ENCODE measurements at places on chromosomes 7 and 10.

- no peak for DNase-seq
Measured at GRCh38 chr10:132910186-132910880, 32.0 kb downstream of the CFAP46 start.

- no peak for DNase-seq
Measured at GRCh38 chr7:84822941-84823510, 363.8 kb downstream of the SEMA3D start.

GRCh38 chr10:12350167-12350872 lies 973 bp downstream of the CAMK1D start:
- no peak for DNase-seq

- no peak for DNase-seq
Measured at GRCh38 chr7:107505362-107505761, 35.5 kb downstream of the GPR22 start.

GRCh38 chr10:85789982-85790789 lies 576.4 kb downstream of the GRID1 start:
- no peak for DNase-seq

DNA sequence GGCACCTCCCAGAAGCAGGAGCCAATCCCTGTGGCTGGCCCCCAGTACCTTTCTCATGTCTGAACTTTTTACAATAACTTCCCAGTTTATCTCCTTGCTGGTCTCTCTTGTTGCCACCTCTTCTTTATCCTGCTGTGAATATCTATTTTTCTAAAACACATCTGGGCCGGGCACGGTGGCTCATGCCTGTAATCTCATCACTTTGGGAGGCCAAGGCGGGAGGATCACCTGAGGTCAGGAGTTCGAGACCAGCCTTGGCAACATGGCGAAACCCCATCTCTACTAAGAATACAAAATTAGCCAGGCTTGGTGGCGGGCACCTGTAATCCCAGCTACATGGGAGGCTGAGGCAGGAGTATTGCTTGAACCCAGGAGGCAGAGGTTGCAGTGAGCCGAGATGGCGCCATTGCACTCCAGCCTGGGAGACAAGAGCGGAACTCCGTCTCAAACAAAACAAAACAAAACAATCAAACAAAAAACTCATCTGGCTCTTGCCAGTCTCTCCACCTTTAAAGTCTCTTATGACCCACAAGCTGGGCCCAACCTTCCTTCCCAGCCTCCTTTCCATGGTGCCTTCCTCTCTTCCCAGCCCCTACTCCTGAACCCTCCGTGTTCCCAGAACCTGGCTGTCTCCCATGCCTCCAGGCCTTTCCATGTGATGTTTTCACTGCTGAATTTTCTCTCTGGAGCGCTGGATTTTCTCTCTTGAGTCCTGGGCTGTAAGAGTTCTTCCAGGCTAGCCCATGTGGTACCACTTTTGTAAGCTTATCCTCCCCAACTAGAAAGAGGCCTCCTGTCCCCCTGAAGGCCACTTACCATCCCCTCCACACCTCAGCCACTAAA lies 51.3 kb downstream of the HIP1 start:
- no peak for DNase-seq

DNA sequence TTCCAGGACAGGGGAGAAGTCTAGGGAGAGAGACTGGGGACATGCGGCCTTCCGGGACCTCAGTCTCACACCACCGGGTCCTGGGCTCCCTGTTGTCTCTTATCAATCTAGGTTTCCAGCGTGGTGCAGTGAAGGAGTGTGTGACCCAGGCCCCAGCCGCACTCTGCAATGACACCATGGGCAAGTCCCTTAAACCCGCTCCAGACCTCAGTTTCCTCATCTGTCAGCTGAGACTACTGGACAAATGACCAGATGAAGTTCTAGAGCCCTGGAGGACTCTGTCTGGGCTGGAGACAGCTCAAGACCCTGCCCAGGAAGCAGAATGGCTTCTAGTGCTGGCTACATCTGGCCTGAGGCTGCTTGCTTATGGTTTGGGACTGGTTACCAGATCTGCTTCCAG lies 20.1 kb upstream of the EIF5AL1 start:
- DNase-seq, result no peak

DNA sequence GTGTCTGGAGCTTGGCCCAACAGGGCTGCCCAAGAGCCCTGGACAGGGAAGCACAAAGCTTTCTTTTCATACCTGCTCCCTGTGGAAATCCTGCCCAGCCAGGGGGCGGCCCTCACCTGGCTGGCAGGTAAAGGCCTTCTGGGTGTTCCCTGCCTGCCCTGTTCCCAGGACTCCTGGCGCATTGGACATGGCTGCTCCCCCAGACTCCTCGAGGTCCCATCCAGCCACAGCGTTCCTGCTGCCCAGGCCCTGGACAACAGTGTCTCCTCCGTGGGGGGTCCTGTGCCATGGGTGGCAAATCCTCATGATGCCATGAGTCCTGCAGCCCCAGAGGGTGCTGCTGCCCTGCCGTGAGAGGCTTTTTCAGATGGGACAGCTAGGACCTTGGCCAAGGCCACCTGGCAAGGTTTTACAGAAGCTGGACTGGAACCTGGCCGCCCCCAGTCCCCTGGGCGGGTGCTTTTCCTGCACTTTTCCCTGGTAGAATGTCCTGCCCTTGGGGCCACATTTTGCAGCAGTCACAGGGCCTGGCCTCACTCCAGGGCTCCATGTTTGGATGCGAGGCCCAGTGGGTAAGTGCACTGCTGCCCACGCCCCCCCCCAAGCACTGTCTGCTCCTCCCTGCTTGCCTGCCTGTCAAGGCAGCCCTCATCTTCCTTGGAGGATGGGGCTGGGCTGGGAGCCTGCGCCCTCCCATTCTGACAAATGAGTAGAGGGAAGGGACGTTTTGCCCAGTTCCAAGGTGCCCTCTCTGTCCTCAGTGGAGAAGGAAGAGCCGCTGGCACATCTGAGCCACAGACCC lies 60.7 kb downstream of the LHPP start:
- no peak for DNase-seq

DNA sequence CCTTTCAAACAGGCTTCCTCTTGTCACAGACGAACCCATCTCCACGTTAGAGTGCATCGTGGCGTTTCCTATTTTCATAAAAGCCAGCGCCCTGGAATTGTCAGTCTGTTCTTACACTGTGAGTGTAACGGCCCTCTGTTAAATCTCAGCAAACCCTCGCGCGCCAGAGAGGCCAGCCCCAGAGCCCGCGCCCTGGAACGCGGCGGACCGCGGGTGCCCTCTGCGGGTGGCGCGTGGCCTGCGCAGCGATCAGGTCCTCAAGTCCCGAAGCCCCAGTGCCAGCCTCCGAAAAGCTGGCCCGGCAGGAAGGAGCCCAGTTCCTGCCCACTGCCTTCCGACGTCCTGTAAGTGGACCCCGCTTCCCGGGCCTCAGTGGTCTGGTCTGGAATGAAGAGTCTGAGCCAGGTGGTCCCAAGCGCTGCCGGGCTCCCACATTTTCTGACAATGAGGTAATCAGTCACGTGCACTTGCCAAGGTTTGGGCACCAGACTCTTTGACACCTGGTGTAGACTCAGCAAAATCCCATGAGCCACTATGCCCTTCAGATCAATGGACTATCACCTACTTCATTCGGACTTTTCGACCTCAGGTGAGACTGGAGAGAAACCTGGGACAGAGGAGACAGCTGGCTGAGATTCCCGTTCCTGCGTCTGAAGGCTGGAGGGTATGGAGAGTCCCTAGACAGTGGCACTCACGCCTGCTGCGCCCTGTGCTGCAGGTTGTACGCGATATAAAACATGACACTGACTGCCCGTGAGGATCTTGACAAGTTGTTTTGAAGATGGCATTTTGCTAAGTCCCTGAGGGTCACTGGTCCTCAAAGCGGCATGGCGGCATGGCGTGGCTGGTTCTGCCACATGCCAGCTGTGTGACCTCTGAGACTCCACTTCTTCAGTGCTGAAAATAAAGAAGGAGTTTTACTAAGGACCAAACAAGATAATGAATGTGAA lies 109.4 kb upstream of the LANCL2 start:
- peak; percentile 49 for DNase-seq

DNA sequence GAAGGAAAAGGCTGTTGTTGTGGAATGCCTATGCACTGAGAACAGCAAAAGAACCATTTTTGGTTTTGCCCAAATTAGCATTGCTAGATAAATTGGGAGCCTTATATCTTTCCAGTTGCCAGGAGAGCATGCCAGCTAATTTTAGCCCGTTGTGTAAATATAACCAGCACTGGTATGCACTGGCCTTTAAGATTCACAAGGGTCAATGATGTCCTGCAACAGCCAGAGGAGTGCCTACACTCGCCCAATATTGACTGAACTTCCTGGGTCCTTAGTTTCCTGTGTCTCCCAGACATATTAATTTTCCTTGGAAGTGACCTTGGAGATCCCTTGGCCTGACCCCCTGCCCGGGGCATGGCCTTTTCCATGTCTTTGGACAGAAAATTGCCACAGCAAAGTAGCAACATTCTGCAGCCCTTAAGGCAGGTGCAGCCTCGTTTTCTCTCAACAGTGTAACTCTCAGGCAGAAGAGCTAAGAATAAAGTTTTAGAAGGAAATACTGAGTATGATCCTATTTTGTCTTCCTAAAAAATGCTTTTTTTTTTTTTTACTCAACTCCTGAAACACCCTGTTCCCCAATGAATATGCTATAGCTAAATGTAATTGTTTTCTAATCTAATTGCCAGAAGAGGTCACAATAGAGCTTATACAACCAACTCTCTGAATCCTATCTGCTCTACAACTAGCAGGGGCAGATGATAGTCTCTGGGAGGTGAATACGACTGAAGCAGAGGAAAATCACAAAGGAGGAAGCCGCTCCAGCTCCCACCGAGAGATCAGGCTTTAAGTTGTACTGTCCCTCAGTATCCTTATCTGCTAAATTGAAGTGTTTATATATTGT lies 131.9 kb upstream of the PCGF5 start:
- DNase-seq, result no peak

- DNase-seq, result no peak
Measured at GRCh38 chr7:79933144-79933543, 201.5 kb upstream of the GNAI1 start.

DNA sequence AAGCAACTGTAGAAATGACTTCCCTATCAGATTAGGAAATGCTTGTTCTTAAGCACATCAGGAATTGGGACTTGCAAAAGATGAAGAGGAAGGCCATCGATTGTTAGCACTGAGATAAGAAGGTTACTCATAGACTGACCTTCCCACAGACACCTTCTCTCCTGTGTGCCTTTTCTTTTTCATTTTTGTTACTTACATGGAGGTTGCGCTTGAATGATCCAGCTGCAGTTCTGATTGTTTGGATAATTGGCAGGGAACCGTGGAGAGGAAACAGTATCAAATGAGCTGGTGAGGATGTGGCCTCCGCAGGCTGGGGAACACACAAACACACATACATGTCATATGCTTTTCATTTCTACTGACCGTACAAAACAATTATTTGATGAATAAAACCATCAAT lies 134.9 kb upstream of the RSU1 start:
- DNase-seq, result no peak

DNA sequence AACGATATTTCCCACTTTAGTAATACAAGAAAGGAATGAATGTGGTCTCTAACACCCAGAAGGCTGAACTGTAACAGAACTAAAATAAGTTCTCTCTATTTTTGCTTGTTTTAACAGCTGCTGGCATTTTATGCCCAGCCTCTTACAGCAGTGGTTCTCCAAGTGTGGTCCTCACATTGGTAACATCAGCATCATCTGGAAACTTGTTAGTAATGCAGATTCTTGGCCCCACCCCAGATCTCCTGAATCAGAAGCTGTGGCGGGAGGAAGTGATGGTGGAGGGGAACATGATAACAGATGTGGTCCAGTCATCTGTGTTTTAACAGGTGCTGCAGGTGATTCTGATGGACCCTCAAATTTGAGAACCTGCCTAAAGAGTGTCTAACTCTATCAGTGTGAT lies 170.1 kb downstream of the TMEM26 start:
- no peak for DNase-seq

DNA sequence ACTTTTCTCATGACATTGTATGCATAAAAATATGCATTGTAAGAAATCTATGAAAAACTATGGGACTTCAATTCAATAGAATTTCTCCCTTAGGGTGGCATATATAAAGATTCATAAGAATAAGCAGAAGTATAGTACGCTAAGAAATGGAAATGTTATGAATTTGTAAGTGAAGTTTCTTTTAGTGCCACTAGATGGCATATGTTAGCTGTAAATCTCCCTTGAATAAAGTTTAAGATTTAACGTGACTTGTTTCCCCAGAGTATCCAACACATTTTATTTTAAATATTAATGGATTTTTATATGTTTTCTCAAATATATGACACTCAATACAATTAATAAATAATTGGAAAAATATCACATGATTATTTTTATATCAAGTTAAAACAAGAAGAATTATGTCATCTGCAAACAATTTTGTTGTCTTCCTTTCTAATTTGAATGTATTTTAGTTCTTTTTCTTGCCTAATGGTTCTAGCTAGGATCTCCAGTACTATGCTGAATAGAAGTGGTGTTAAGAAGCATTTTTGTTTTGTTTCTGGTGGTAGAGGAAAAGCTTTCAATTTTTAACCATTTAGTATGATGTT lies 287.2 kb downstream of the HGF start:
- no peak for DNase-seq

GRCh38 chr7:113907617-113908016 lies 11.2 kb downstream of the PPP1R3A start:
- DNase-seq, result no peak

GRCh38 chr10:36721871-36722270 lies 403.5 kb upstream of the ANKRD30A start:
- no peak for DNase-seq

DNA sequence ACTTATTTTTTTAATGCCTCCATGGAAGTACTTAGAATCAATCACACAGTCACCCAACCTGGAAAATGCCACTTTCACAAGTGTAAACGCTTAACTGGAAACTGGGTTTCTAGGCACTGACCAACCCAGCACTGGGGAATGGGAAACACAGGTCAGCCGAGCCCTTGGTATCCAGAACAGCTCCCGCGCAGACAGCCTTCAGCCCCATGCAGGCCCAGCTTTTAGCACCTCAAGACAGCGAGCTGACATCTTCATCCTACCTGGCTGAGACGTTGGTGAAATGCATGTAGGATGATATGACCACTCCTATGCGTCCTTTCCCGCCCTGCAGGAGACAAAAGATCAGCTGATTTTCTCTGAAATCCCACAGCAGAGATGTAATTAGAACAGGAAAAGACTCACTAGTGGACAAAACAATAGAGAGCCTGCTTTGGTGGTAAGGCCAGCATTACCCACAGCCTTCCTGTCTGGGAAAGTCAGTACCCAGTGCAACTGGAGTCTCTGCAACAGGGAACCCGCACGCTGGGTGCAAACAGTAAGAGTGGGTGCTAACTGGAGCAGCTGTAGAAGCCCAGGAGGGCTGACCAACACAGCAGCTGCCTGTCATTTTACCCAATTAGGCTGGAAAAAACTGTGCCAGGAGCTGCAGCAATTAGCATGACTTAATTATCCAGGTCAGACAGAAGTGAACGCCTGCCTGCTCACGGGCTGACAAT lies 153.7 kb downstream of the TNS3 start:
- no peak for DNase-seq

DNA sequence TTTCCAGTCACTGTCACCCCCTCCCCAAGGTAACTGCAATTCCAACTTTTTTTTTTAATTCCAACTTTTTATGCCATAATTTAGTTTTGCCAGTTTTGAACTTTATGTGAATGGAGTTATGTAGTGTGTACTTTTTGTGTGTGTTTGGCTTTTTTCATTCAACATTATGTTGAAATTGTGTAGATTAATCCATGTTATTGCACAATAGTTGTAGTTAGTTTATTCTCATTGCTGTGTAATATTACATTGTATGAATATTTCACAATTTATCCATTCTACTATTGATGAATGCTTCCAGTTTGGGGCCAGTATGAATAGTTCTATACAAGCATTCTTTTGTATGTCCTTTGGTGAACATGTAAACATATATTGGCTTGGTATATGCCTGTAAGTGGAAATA lies 32.5 kb downstream of the MXI1 start:
- DNase-seq, result no peak

Measured in stimulated activated CD8-positive, alpha-beta memory T cell treated with anti-CD3 and anti-CD28 coated beads, Interleukin-15, amount 100 ng/mL, for 24 hours (primary cell).